ENCODE measurements at places on chromosomes 7 and 10.

DNA sequence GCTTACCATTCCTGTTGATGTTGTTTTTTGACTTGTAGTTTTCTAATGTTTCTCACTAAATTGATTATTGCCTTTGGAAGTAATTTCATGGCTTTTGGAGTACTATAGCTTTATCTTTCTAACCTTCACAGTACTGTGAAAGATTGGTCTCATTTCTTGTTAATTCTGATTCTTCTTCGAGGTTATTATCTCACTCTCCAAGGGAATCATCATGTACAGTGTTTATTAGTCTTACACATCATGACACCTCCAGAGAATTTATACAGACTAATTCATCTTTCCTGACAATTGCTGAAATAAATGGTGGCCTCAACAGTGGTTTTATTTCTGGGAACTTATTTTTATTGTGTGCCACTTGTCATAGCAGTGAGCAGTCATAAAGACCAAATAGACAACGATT is 37.4 kb upstream of the TMEM106B start:
- no peak for DNase-seq

- DNase-seq, result no peak
These were observed 1256.1 kb upstream of the LRRN3 start for GRCh38 chr7:109834851-109835250.

GRCh38 chr10:14407567-14407966 is 76.8 kb upstream of the FRMD4A start:
- DNase-seq, result no peak

GRCh38 chr10:97640868-97641811 is 669 bp downstream of the PI4K2A start:
- DNase-seq, result no peak

DNA sequence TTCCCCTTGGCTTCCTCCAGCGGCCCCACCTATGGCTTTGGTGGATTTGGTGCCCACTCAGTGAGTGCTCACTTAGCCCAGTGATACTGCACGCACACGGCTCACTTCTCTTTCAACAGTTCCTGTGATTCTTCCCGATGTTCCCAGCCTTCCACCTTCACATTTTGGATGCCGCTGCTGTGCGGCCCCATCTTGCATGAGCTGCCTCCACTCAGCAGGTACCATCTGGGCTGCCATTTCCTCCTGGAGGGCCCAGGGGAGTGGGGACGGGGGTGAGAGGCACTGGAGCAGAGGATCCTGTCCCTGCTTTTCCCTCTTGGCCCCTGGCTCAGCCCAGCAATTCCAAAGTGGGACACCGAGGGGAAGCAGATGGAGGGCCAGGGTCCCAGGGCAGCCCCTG is 323.3 kb upstream of the ZNF32 start:
- no peak for DNase-seq

GRCh38 chr7:80124526-80125264 is 9.9 kb upstream of the GNAI1 start:
- DNase-seq, result no peak

- DNase-seq, result peak; percentile 98
These were observed 104.3 kb upstream of the CAV2 start for GRCh38 chr7:116395141-116395791.

DNA sequence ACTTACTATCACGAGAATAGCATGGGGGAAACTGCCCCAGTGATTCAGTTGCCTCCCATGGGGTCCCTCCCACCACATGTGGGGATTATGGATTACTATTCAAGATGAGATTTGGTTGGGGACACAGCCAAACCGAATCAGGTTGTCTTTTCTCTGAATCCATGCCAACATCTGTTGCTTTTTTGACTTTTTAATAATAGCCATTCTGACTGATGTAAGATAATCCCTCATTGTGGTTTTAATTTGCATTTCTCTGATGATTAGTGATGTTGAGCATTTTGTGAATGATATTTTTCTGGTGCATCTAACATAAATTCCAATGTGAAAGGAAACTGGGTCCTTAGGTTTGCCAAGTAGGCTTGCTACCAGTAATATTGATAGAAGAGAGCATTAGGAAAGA is 69.0 kb upstream of the ARHGAP21 start:
- DNase-seq, result no peak

- DNase-seq, result no peak
These were observed 155.4 kb upstream of the VWC2 start for GRCh38 chr7:49618028-49618427.

DNA sequence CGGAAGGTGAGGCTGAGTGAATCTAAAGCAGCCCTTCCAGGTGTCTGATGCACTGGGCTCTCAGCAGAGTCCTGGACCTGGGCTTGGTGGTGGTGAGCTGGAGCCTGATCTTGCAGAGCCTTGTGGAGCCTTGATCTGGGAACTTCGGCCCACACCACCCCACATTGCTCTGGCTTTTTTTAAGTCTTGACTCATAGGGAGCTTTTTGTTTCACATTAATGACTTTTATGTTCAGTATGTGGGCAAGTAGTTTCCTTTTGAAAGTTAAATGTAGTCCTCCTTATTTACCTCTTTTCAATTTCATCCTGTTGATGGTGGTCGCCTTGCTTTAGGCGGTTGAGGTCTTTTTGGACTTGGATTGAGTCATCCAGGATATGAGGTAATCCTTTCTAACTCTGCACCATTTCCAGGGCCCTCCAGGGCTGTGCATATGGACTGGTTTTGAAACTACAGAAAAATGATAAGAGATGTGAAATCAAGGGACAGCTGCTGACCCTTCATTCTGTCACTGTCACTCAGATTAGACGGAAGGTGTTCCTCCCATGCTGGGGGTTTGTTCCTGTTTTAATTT is 2.9 kb upstream of the NRAP start:
- peak; percentile 44 for DNase-seq

- DNase-seq, result no peak
These were observed 49.6 kb upstream of the RHEB start for GRCh38 chr7:151568956-151569940.

- DNase-seq, result no peak
These were observed 21.4 kb upstream of the SLIT1 start for GRCh38 chr10:97207131-97207530.

GRCh38 chr10:46525824-46526681 is 30.4 kb downstream of the GPRIN2 start:
- no peak for DNase-seq

- peak; percentile 85 for DNase-seq
These were observed 34.7 kb downstream of the DDIT4 start for GRCh38 chr10:72308320-72308987.

DNA sequence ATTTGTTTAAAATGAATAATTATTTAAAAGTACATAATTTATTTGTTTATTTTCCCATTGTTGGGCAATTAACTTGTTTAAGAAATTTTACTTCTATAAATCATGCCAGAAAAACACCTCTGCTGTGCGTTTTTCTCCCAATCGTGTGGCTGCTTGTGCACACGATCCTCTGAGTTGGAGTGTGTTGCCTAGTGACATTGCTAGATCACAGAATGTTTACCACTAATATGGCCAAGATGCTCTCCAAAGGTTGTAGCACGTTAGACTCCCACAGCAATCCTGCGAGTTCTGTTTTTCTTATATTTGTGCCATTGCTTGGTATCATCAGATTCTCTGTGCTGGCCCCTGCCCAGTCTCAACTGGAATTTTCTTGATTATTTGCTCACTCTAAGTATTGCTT is 207.1 kb upstream of the ADCY1 start:
- DNase-seq, result no peak

DNA sequence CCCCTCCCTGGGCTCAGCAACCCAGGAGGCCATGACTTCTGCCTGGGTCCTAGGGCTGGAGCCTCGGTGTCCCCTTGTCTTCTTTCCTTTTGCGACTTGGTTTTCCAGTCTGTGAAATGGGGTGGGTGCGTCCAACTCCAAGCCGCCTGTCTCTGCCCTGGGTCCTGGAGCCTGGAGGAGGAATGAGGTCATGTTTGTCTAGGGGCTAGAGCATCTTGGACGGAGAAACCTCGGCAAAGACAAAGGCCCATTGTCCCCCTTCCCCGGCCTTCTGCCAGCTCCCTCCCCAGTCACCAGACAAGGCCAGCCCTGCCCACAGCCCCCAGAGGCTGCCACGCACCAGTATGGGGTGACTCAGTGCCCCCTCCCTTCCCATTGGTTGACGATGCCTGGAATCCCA is 39.8 kb upstream of the ELN start:
- no peak for DNase-seq

- no peak for DNase-seq
These were observed 17.6 kb upstream of the CRHR2 start for GRCh38 chr7:30699706-30700495.

GRCh38 chr10:73424478-73424877 is 8.9 kb downstream of the MSS51 start:
- DNase-seq, result peak; percentile 58

- no peak for DNase-seq
These were observed 5.5 kb upstream of the CTBP2 start for GRCh38 chr10:125165584-125166573.

DNA sequence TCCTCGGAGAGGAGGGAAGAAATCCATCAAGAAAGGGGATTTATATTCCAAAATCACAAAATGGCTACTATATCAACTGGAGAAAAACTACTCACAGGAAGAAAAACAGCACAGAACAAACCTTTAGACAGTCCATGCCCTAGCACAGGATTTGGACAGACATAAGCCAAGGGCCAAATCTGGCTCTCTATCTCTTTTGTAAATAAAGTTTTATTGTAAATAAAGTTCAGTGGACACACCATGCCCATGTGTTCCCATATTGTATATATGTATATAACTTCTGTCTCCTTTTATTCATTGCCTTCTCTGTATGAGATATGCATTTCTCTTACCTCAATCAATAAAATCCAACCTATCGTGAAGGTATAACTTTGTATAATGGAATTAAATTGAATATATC is 742.8 kb upstream of the LRRTM3 start:
- no peak for DNase-seq

- peak; percentile 53 for DNase-seq
These were observed 54.5 kb downstream of the RAB18 start for GRCh38 chr10:27558612-27559020.

DNA sequence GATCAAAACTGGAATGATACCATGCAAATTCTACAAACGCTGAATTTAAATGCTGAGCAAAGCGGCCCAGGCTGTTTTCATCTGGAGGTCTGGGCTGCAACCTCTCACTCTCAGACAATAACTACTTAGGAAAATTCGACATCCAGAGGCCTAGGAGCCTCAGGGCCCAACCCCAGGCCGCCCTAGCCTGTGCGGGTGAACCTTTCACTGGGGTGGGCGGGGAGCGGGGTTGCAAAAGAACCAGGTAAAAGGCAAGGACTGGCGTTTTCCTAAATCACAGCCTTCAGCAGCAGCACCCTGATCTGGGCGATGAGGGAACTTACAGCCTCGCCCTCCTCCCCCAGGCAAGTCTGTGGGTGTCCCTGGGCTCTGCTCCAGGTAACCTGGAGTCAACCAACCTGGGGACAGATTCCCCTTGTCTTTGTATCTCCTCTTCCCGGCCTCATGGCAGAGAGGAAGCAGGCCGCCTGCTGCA is 33.4 kb downstream of the CALML5 start:
- DNase-seq, result no peak

- peak; percentile 1 for DNase-seq
These were observed 132.4 kb downstream of the SORCS1 start for GRCh38 chr10:107031931-107032699.

Measured in bronchial epithelial cell (primary cell).